ENCODE measurements at places on chromosomes 5 and 9. TPM values are rescaled to one million over a fixed set of nuclear protein-coding genes. Genes with fewer than 3 reads are reported as not detected.

DNA sequence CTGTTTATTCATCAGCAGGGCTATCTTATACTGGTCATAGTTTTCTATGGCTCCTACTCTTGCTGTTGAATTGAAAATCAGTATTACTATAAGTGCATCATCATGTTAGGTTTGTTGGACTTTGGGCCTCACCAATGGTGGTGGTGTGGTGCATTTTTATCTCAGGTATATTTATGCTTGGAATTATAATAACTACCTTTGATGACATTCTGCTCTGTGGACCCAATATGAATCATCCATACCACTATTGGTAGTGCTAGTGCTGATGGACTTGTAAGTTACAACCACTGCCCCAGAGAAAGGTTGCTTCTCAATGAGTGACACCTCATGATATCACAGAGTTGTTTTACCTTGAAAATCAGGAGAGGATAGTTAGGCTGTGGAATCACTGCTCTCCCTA lies 28.0 kb downstream of the IL9 start:
- no peak for DNase-seq

GRCh38 chr9:129464972-129465833 lies 155.7 kb downstream of the C9orf50 start:
- DNase-seq = no peak

- no peak for DNase-seq
These were observed 35.8 kb downstream of the ALG2 start for GRCh38 chr9:99185934-99186333.

- DNase-seq = no peak
These were observed 303.6 kb downstream of the PIK3R1 start for GRCh38 chr5:68519143-68519542.

- DNase-seq = no peak
These were observed 78.0 kb upstream of the FBXL7 start for GRCh38 chr5:15421921-15422412.

GRCh38 chr5:138029501-138029900 lies 3.4 kb downstream of the FAM13B start:
- DNase-seq = no peak

DNA sequence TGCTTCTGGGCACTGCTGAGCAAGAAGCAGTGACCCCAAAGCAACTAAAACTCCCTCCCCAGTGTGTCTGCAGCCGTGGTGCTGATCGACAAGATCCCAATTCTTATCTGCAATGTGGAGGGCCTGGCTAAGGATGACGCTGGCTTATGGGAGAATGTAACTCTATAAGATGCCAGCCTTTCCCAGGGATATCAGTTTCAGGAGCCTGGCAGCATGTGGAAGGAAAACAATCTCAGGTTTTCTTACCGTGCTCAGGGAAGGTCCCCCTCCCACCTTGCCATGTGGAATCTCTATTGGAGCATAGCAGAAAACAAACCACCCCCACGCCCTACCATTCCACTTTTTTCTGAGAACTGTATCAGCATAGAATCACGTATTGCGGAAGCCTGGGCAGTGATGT lies 87.7 kb upstream of the PTPN3 start:
- DNase-seq = no peak

DNA sequence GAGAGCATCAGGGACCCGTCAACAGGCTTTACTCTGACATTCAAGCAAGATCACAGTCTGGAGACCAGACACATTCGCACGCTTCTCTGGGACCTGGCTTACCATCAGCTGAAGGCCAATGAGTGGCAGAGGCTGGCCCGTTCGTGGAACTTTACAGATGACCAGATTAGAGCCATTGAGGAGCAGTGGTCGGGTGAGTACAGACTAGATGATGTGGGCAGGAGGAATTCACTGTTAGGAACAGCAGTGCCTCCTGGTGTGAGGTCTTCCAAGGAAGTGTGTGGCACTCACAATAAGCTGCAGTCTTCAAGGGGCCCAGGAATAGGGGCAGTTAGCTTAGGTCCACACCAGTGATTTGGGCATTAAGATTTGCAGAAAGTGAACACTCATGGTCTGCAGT lies 50.4 kb downstream of the POC5 start:
- DNase-seq = no peak

GRCh38 chr5:40615586-40616170 lies 64.0 kb upstream of the PTGER4 start:
- DNase-seq = peak; percentile 74

- peak; percentile 31 for DNase-seq
These were observed 870.0 kb upstream of the CDH9 start for GRCh38 chr5:27908341-27908740.

DNA sequence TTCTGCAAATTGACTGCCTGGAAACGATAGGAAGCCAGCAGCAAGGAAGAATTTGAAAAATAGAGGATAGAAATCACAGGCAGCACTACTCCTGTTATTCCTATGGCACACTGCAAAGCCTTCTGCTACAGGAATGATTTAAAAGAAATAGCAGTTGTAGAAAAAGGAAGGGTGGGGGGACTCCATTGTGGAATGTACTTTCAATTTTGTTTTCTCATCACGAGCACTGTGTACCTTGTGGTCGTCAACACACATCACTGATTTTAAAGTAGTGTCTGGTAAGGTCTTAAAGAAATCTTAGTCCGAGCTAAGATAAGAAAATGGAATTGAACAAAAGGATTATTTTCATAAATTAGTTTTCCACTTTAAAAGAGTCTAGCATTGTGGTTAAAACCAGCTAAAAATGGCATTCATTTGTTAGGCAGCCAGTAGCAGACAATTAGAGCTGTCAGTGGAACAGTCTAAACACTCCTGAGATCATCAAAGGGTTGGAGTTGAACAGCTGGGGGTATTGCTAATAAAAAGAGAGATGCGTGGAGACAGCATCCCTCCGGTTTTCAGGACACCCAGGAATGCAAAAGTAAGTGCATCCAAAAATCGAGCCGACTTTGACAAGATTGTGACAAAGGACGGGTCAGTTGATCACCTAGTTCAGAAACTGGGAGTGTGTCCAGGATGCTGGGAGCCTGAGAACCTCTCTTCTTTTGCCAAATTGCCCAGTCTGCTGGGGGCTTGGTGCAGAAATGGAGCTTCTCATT lies 97.8 kb upstream of the WWC1 start:
- no peak for DNase-seq

GRCh38 chr5:69268899-69269298 lies 34.2 kb downstream of the CDK7 start:
- DNase-seq = no peak

GRCh38 chr5:132767150-132767549 lies 9.9 kb downstream of the SEPTIN8 start:
- DNase-seq = no peak

Gene GALNT12
- total RNA-seq = 0.81 TPM

Gene ARID3C
- 0.07 TPM for total RNA-seq

Gene C9orf85
- 9.7 TPM for total RNA-seq

Gene MARCHF11
- total RNA-seq = not detected

All from foreskin keratinocyte (primary cell).